Muscle of leg (tissue), 16 donors: ENCODE measurements at places on chromosomes 2 and 18. TPM values are rescaled to one million over a fixed set of nuclear protein-coding genes. Genes with fewer than 3 reads are reported as not detected.

The FKBP7 gene
- total RNA-seq = 69.3 TPM

The TRIM43 gene
- total RNA-seq = not detected

The SERPINB11 gene
- total RNA-seq = not detected

The RAB17 gene
- 0.93 TPM for total RNA-seq

The SLC14A1 gene
- 1.3 TPM for total RNA-seq

The RNF103 gene
- total RNA-seq = 19.7 TPM

The BCL11A gene
- 1.1 TPM for total RNA-seq

The STAMBP gene
- total RNA-seq = 32.6 TPM

The SMAD7 gene
- total RNA-seq = 9.7 TPM

The ANKRD29 gene
- total RNA-seq = 4.0 TPM

The ORMDL1 gene
- 47.4 TPM for total RNA-seq

The DUSP11 gene
- total RNA-seq = 18.6 TPM

The IL18R1 gene
- 0.98 TPM for total RNA-seq

The INHA gene
- total RNA-seq = 0.27 TPM

The ANKRD30B gene
- total RNA-seq = under 0.01 TPM

The ACADL gene
- total RNA-seq = 5.2 TPM

The OXER1 gene
- total RNA-seq = 2.2 TPM

The IGFBP2 gene
- total RNA-seq = 172 TPM

The B3GNT7 gene
- total RNA-seq = 0.62 TPM

The CNOT11 gene
- total RNA-seq = 31.8 TPM

The OSR1 gene
- 11.6 TPM for total RNA-seq

The SLC39A6 gene
- total RNA-seq = 37.4 TPM

The TEKT4 gene
- total RNA-seq = not detected

The REG1B gene
- total RNA-seq = not detected

The ZRANB3 gene
- 9.1 TPM for total RNA-seq

The MOGAT1 gene
- not detected for total RNA-seq

The FSHR gene
- 0.31 TPM for total RNA-seq

The PROM2 gene
- total RNA-seq = 0.66 TPM

The NUP35 gene
- 21.0 TPM for total RNA-seq
